Natural killer cell (primary cell): ENCODE measurements at places on chromosomes 6 and 20. TPM values are rescaled to one million over a fixed set of nuclear protein-coding genes. Genes with fewer than 3 reads are reported as not detected.

RTF2 gene
- 83.4 TPM for total RNA-seq

COL20A1 gene
- 0.12 TPM for total RNA-seq

SLC17A9 gene
- total RNA-seq, result 24.0 TPM

FAM110A gene
- 25.1 TPM for total RNA-seq

EDN3 gene
- total RNA-seq, result 0.24 TPM

DSE gene
- total RNA-seq, result 7.6 TPM

CPNE1 gene
- total RNA-seq, result 298 TPM

HLA-DPA1 gene
- total RNA-seq, result 135 TPM

PARD6B gene
- total RNA-seq, result 5.0 TPM

CST4 gene
- total RNA-seq, result not detected

VGLL2 gene
- total RNA-seq, result not detected

SRMS gene
- total RNA-seq, result 0.23 TPM

ACTL10 gene
- 0.80 TPM for total RNA-seq

DEFB124 gene
- not detected for total RNA-seq

HNF4A gene
- not detected for total RNA-seq

POU5F1 gene
- not detected for total RNA-seq

SLC22A3 gene
- not detected for total RNA-seq

XKR7 gene
- not detected for total RNA-seq

CAPN11 gene
- total RNA-seq, result not detected

SYNJ2 gene
- total RNA-seq, result 28.0 TPM

LY6G5C gene
- total RNA-seq, result 7.9 TPM

SLC2A10 gene
- total RNA-seq, result 2.2 TPM

UBE2C gene
- total RNA-seq, result 0.54 TPM

LYRM4 gene
- total RNA-seq, result 11.1 TPM

PNLDC1 gene
- total RNA-seq, result not detected

IMPG1 gene
- total RNA-seq, result not detected

OXT gene
- total RNA-seq, result not detected

EPPIN gene
- not detected for total RNA-seq

MOXD1 gene
- not detected for total RNA-seq

VWA7 gene
- 4.7 TPM for total RNA-seq

TPBG gene
- total RNA-seq, result not detected

CLIC5 gene
- total RNA-seq, result 1.7 TPM

RGL2 gene
- total RNA-seq, result 84.9 TPM

PIGU gene
- total RNA-seq, result 11.1 TPM

COL9A3 gene
- not detected for total RNA-seq

FNDC11 gene
- 0.25 TPM for total RNA-seq

BPIFB1 gene
- total RNA-seq, result not detected

MOG gene
- not detected for total RNA-seq

PCMTD2 gene
- 100.0 TPM for total RNA-seq

DDR1 gene
- total RNA-seq, result 2.6 TPM

SCAF8 gene
- 68.2 TPM for total RNA-seq

RBM24 gene
- not detected for total RNA-seq

MAS1L gene
- not detected for total RNA-seq

FLOT1 gene
- 113 TPM for total RNA-seq
